Aorta (tissue), 5 donors: ENCODE measurements at places on chromosomes 11 and 22. TPM values are rescaled to one million over a fixed set of nuclear protein-coding genes. Genes with fewer than 3 reads are reported as not detected.

The ACR gene
- total RNA-seq = 1.8 TPM

The GDPD4 gene
- not detected for total RNA-seq

The HEPHL1 gene
- 0.06 TPM for total RNA-seq

The NRXN2 gene
- total RNA-seq = 21.6 TPM

The C22orf31 gene
- not detected for total RNA-seq

The CTSW gene
- 3.9 TPM for total RNA-seq

The OR4A5 gene
- total RNA-seq = not detected

The P2RY6 gene
- total RNA-seq = 12.0 TPM

DNA sequence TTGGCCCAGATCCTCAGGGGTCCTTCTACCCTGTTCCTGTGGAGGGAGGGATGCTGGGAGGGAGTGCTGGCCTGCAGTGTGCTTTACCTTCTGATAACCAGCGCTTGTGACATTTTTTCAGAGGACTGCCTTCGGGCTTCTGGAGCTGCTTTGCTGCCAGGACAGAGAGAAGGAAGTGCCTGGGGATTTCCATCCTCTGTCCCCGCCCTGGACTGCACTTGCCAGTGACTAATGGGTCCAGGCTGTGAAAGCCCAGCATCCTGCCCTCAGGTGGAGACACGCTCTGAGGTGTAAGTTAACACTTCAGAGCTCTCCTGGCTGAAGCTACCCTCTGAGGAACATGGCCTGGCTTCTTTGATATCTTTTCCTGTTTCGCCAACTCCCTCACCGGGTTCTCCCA is 158.7 kb upstream of the SYT13 start:
- DNase-seq = no peak

DNA sequence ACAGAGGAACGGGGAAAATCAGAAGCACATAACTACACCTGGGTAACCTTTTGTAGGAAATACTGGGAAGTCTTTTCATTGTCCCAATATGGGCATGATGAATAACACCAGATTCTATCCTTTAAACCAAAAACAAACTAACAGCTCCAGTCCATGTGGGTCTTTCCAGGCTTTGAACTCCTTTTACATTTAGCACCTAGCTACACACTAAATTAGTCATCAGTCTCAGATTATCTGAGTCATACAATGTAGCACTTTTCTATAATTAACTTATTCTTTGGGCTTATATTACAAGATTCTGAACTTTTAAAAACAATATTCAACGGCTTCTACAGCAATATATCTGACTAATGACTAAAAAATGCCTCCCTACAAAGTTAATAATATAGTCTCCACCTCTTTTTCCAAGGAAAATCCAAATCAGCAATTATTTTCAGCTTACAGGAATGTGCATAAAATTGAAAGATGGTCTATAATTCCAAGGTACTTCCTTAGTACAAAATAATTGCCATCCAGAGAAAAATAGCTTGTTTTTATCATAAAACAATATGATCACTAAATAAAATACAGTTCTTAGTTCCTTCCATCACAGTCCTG is 26.3 kb downstream of the STK33 start:
- DNase-seq = no peak

GRCh38 chr11:43145653-43146052 is 166.1 kb upstream of the API5 start:
- DNase-seq = no peak

DNA sequence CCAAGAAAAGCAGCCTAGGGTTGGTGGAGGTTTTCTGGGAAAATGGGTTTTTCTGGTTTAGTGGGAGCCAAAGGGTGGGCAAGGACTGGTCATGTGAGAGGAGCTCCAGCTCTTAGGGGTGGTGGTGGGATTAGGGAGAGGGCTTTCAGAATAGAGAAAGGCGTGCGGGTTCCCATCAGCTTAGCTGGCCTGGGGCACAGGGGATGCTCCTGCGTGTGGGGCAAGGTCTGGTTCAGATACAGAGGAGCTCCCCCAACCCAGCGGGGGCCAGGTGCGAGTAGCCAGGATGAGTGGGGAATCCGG is 644 bp downstream of the TMEM134 start:
- no peak for DNase-seq

GRCh38 chr11:108559904-108560303 is 33.7 kb downstream of the EXPH5 start:
- DNase-seq = no peak

- DNase-seq = no peak
These were observed 23.8 kb downstream of the FSHB start for GRCh38 chr11:30254307-30255298.

DNA sequence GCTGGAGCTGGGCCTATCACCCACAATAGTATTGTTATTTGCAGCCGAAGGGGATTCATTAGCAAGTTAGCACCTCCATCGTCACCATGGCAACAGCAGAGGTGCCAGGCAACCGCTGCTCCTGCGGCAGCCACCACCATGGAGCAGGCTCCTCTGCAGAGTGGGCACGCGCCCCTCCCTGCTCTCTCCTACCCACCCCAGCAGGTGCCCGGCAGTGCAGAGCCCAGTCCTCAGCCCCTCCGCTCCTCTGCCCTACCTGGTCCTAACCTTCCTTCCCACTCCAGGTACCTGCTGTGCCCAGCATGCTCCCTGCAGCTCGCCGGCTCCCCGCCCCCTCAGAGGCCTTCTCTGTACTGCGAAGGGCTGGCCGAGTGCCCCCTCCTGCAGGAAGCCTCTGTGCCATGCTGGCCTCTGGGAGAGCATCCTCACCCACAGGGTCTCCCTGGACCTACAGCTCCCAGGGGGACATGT is 3.6 kb downstream of the DUSP8 start:
- DNase-seq = peak; percentile 74

DNA sequence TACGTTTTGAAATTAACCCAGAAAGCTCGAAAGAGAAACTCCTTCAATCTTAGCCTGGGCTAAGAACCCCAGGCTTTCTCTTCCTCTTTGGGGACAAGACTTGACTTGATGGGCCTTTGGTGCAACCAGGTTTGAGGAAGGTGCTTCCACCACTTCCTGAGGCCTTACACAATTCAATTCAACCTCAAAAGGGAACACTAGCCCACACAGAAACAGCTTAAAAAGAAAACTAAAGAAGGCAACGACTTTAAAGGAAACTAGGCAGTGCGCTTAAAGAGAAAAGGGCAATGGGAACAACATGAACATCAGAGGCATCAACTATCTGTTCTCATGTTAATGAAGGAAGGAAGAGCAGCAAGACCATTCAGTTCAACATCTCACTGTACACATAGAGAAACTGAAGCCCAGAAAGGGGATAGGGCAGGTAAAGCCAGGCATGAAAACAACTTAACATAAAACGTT is 24.8 kb downstream of the PAK1 start:
- no peak for DNase-seq

DNA sequence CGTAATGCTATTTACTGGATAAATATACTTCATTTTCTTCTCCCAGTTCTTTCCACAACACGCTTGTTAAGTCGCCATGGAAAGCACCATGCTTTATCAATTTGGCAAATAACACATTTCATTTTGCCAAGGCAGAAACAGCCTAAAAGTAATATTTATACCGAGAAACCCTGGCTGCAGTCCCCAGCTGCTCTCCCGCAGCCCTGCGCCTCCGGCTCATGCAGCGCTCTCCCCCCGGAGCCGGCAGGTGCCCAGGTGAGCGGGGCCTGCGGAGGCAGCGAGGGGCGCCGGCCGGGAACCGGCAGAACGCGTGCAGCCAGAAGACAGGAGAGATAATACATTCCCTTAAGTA is 681 bp upstream of the ARHGEF12 start:
- DNase-seq = no peak

DNA sequence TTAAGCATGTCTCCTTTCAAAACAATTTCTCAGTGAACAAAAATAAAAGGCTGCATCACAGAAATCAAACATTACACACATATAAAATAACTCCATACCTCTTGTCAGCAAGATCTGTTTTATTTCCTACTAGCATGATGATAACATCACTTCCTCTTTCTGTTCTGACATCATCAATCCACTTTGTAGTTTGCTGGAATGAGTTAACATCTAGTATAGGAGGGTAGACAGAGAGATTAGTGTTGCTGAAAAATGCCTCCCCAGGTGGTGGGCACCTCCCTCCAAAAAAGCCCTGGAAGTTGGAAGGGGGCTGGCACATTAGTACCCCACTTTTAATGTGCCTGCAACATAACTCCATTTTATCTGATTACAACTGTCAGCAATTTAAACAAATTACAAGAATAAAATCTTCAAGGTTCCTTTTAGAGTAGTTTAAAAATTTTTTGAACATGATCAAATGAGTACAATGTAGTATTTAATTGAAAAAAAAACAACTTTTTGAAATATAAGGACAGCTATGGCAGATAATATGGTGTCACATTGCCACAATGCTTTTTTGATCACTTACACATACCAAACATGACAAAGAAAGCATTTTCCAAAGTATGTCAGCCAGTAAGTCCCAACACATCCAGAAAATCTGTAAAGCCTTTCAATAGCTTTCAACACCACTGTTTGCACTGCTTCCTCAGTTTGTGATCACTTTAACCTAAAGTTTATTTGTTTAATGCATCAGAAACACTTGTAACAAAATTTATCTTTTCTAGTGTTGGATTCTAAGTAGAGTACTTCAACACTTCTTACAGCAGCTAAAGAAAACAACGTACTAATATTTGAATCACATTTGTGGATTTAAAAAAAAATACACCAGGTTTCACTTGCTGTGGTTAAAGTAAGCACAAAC is 44.5 kb downstream of the RAB6A start:
- DNase-seq = no peak

- peak; percentile 9 for DNase-seq
These were observed 18.2 kb upstream of the CCDC134 start for GRCh38 chr22:41782316-41782715.

DNA sequence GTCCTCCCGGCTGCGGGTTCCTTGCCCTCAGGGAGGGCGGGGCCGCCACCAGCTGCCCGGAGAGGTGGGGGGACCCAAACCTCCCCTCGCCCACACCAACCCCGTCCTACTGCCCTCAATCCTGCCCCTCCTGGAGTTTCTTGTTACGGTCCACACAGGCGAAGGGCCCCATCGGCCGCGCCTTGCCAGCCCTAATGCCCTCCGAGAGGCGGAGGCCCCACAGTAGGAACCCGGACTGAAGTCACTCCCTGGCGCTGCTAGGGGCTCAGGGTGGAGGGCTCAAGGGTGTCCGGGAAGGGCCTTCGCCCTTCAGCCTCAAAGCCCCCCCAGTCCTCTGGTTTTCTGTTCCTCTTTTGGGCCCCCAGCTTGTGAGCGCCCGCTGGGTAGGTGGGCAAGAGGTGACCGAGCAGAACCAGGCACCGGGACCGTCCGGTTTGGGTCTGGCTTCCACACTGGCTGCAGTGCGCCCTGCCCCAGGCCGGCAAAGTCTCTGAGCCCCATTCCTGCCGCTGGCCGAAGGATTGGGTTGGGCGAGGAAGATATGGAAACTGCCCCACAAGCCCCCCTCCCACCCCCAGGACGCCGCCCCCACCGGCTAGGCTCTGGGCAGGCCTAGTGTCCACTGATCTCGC is 24.5 kb downstream of the DUSP8 start:
- no peak for DNase-seq

- DNase-seq = no peak
These were observed 20.9 kb downstream of the TMPRSS13 start for GRCh38 chr11:117908109-117908895.

- peak; percentile 72 for DNase-seq
These were observed 25.1 kb downstream of the KIAA1671 start for GRCh38 chr22:24977370-24978221.

GRCh38 chr11:12775955-12776354 is 101.7 kb downstream of the TEAD1 start:
- DNase-seq = no peak

- DNase-seq = no peak
These were observed 23.7 kb upstream of the BID start for GRCh38 chr22:17797721-17798559.

- peak; percentile 36 for DNase-seq
These were observed 106.8 kb upstream of the B3GAT1 start for GRCh38 chr11:134518616-134519389.

GRCh38 chr22:39906207-39906606 is 5.3 kb downstream of the GRAP2 start:
- no peak for DNase-seq

- DNase-seq = no peak
These were observed 44.9 kb downstream of the MACROD1 start for GRCh38 chr11:64120951-64121569.

- no peak for DNase-seq
These were observed 36.4 kb upstream of the TPBGL start for GRCh38 chr11:75204012-75204674.

DNA sequence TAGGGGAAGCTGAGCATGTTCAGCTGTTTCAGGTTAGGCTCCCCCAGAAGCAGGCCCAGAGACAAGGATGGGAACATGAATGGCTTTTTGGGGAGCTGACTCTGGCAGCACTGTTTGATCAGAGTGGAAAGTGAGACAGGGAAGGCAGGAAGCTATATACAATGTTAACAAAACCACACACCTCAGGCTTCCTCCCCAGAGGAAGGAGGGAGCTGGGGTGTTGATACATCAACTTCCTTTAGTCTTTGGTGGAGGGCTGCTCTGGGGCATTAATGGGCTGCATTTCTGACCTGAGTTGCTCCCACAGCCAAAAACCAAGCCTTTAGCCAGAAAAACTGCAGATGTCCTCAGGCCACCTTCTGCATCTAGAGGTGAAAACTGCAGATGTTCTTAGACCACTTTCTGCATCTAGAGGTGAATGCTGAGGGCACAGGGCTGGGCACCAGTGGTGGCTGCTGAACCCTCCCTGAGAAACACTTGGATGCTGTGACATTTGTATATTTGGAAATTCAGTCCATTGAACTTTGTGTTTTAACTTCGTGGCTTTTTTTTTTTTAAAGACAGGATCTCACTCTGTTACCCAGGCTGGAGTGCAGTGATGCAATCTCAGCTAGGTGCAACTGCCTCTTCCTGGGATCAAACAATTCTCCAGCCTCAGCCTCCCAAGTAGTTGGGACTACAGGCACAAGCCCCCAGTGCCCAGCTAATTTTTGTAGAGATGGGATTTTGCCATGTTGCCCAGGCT is 49.9 kb downstream of the KIAA1671 start:
- no peak for DNase-seq

DNA sequence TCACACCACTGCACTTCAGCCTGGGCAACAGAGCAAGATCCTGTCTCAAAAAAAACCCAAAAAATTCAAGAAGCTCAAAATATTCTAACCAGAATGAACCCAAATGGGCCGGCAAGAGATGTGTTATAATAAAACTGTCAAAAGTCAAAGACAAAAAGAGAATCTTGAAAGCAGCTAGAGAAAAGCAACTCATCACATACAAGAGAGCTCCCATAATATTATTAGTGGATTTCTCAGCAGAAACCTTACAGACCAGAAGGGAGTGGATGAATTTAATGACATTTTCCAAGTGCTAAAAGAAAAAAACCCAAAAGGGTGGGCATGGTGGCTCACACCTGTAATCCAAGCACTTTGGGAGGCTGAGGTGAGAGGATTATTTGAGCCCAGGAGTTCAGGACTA is 22.9 kb upstream of the HORMAD2 start:
- no peak for DNase-seq

DNA sequence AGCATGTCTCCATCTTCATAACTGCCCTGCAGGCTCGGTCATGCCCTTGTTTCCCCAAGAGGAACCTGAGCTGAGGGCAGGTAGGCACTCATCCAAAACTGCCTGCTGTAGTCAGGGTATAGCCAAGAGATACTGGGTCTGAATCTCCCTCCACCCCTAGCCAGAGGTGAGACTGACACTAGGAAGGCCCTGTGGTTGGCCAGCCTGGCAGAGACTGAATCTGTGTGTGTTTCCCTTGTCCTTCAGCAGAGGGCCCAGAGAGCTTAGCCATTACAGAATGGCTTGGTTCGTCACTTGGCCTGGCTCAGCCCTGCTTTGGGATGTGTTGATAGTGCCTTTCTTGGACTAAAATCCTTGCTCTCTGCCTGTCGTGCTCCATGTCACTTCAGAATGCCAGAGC is 79.3 kb upstream of the SUSD2 start:
- peak; percentile 43 for DNase-seq
